ENCODE measurements at places on chromosomes 4 and X. TPM values are rescaled to one million over a fixed set of nuclear protein-coding genes. Genes with fewer than 3 reads are reported as not detected.

- no peaks in the 10 kb centered on the region for H3K27me3 ChIP-seq
- H3K27ac ChIP-seq = no peak overlapping the region
- peaks cover 21% of the 10 kb centered on the region for H3K4me1 ChIP-seq
- H3K4me3 ChIP-seq = no peak overlapping the region
Observed at GRCh38 chrX:8873956-8874355, 72.8 kb upstream of the FAM9A start.

DNA sequence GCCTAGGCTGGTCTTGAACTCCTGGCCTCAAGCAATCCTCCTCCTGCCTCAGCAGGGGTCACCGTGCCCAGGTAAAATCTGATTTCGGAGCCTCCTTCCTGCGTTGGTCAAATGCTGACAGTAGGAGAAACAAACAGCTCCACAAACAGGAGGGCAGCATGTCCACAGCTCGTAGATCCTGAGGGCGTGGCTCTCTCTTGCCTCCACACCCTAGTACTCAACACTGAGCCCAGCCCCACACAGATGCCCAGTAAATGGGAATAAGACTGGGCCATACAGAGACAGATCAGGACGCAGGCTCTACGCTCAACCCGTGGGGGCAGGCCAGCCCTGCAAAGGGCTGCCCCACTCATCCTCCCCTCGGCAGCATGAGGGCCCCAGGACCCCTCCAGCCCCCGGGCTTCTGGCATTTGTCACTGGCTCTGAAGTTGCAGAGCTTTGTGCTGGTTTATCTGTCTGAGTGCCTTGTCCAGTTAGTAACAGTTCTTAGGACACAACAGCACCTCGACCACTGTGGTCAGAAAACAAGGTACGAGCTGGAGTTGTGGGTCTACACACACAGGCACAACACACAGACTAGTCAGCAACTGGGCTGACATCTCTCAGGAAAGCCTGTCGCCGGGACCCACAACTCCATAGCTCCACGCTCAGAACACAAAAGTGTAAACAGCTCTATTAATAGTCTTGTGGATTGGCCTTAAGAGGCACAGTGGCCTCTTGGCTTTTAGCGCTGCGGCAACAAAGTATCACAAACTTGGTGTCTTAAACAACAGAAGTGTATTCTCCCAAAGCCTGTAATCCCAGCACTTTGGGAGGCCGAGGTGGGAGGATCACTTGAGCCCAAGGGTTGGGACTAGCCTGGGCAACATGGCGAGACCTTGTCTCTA is 5.2 kb downstream of the TNIP2 start:
- no peaks in the 10 kb centered on the region for H3K27me3 ChIP-seq
- H3K36me3 ChIP-seq = peaks cover 2% of the 10 kb centered on the region
- DNase-seq = no peak
- no peak overlapping the region for H3K4me3 ChIP-seq
- peak overlapping the region; percentile 19 for H3K27ac ChIP-seq
- H3K4me1 ChIP-seq = no peaks in the 10 kb centered on the region

DNA sequence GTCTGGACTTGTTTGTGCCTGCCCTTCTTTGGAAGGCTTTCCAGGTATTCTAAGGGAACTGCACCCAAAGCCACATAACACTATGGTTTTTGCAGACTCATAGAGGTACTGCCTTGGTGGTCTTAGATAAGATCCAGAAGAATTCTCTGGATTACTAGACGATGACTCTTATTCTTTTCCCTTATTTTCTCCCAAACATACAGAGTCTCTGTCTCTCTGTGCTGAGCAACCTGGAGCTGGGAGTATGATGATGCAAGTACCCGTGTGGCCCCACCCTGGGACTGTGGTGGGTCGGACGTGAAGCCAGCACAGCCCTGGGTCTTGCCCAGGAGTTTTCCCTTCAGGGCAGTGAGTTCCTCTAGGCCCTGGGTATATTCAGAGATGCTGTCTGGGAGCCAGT is 1342.4 kb upstream of the TENM3 start:
- H3K4me1 ChIP-seq = no peaks in the 10 kb centered on the region
- no peaks in the 10 kb centered on the region for H3K36me3 ChIP-seq
- DNase-seq = no peak
- H3K4me3 ChIP-seq = no peak overlapping the region
- no peaks in the 10 kb centered on the region for H3K27me3 ChIP-seq

GRCh38 chrX:120604361-120604782 is 471 bp downstream of the MCTS1 start:
- no peaks in the 10 kb centered on the region for H3K36me3 ChIP-seq
- no peaks in the 10 kb centered on the region for H3K27me3 ChIP-seq
- peak overlapping the region; percentile 77 for H3K27ac ChIP-seq

DNA sequence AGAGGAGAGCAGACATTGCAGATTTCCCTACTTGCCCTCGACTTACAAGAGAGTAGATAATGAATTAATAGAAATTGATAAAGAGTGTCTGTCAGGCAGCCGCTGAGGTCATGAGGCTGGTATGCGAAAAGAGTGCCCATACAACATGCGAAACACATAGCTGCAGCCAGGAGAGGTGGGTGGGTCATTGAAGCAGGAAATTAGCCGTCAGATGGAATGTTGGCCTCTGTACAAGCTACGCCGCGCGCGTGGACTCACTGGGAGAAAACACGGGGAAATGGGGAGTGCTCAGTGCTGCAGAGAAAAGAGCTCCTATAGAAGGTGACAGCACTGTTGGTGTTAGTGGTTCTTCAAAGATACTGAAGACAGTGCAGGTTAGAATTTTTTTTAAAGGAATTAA is 125.1 kb downstream of the RAPGEF2 start:
- peak; percentile 59 for DNase-seq
- no peaks in the 10 kb centered on the region for H3K36me3 ChIP-seq
- H3K4me3 ChIP-seq = no peak overlapping the region
- H3K27ac ChIP-seq = peak overlapping the region; percentile 72

DNA sequence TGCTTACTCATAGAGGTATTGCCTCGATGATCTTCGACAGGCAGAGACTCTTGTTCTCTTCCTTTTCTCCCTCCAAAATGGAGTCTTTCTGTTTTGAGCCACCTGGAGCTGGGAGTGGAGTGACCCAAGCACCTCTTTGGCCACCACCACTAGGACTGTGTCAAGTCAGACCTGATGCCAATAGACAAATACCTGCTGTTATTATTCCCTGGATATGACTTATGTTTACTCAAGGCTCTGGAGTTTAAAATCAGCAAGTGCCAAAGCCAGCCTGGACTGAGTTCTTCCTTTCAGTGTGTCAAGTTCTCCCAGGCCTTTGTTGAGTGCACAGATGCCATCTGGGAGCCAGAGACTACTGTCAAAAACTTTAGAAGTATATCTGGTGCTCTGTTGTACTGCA is 130.2 kb upstream of the SLC6A14 start:
- no peak overlapping the region for H3K27ac ChIP-seq
- H3K4me3 ChIP-seq = no peak overlapping the region
- H3K4me1 ChIP-seq = no peaks in the 10 kb centered on the region
- H3K27me3 ChIP-seq = no peaks in the 10 kb centered on the region
- no peaks in the 10 kb centered on the region for H3K36me3 ChIP-seq
- DNase-seq = no peak

DNA sequence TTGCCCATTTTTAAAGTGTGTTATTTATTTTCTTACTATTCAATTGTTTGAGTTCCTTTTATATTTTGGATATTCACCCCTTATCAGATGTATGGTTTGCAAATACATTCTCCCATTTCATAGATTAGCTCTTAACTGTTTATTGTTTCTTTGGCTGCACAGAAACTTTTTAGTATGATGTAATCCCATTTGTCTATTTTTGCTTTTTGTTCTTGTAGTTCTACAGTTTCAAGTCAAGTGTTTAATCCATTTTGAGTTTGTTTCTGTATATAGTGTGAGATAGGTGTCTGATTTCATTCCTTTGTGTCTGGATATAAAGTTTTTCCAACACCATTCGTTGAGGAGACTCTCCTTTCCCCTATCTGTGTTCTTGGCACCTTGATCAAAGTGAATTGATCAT is 97.4 kb upstream of the CAMK2D start:
- no peaks in the 10 kb centered on the region for H3K4me1 ChIP-seq
- no peaks in the 10 kb centered on the region for H3K36me3 ChIP-seq
- no peak overlapping the region for H3K27ac ChIP-seq
- DNase-seq = no peak
- no peak overlapping the region for H3K4me3 ChIP-seq
- no peaks in the 10 kb centered on the region for H3K27me3 ChIP-seq

DNA sequence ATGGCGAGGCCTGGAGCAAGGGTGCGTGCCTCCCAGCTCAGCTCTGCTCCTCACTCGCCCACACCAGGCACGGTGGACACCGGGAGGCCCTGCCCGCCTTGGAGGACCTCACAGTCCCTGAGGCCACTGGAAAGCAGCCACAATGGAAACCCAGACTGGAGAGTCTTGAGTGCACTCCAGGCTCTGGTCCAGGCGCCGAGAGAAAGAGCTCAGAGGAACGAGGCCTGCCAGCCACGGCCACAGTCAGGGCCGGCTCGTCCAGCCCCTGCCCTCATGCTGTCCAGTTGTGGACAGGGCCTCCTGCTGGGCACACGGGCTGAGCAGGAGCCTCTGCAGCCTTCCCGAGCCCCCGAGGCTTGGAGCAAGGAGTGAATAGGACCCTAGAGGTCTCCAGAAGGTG is 53.3 kb upstream of the GRPEL1 start:
- no peak overlapping the region for H3K27ac ChIP-seq
- H3K27me3 ChIP-seq = no peaks in the 10 kb centered on the region
- H3K4me3 ChIP-seq = no peak overlapping the region

DNA sequence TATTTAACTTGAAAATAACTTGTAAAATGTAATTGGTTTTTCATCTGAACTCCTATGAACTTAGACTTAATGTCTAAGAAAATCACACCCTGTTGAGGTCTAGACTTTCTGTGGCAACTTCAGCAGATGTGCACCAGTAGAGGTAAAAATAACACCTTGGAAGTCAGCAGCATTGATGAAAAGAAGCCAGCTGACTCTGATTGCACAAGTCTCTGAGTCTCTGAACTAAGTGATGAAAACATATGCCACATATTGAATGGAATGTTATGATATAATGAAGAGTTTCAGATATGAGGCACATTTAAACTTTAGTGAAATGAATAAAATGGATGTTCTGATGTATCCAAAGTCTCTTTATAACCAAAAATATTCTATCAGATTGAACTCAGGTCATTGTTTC is 155.4 kb downstream of the GPM6A start:
- H3K36me3 ChIP-seq = no peaks in the 10 kb centered on the region
- no peaks in the 10 kb centered on the region for H3K27me3 ChIP-seq
- no peak overlapping the region for H3K27ac ChIP-seq
- H3K4me3 ChIP-seq = no peak overlapping the region

DNA sequence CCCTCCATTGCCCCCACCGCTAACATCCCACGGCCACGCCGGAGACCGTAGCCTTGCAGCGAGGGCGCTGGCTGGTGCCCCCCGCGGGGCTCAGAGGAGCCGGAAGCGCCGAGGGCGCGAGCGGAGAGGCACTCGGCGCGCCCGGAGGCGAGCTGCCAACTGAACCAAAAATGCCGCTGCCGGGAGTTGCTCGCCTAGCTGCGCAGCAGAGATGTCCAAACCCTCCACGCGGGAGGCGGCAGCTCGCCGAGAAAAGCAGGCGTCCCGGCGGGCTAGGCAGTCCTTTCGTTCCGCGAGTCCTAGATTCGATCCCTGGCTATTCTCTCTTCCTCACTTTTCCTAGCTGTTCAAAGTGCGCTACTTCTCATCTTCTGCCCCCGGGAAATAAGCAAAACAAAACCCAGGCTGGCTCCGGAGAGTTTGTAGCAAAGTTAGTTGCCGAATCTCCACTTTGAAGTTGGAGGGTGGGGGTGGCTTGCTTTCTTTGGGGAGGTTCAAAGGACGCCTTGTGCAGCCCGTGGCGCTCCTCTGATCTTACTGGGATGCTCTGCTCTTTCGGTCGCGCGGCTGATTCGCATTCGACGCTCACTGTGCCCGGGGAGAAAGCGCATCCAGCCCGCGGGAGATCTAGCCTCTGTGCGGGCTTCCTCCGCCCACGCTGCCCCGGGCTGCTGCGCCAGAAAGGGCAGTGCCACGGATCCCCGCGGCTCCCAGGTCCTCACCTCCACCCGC is 723 bp downstream of the NKX6-1 start:
- H3K4me3 ChIP-seq = peak overlapping the region; percentile 86
- H3K4me1 ChIP-seq = peaks cover 63% of the 10 kb centered on the region
- DNase-seq = peak; percentile 63
- peaks cover 97% of the 10 kb centered on the region for H3K27me3 ChIP-seq
- no peak overlapping the region for H3K27ac ChIP-seq

DNA sequence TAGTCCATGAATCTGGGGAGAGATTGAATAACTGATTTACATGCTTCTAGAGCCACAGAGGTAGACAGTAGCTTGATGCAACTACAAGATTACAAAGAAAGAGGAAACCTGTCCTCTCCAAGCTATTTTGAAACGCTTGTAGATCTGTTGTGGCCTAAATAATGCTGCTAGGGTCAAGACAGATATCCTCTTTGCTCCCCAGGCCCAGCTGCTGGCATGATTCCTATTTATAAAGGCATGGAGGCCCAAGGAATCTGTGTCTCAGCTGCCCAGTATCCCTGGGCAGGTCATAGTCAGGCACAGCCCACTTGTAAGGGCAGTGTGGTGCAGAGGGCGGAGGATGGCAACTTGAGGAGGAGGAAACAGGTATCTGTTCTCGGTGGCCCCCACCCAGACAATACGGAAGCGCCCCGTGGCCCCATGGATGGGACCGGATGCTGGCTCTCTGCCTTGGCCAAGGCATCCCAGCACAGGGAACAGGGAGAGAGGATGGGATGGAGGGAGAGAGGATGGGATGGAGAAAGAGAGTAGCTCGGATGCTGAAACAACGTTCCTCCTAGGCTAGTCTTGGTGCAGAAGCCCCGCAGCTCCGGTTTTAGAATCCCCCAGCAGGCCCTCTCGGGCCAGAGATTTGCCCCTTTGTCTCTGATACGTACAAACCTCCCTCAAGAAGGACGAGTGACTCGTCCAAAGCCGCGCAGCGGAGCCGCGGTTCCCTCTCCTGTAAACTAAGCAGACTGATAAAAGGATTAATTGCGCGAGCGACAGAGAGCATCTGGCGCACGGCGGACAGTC is 767 bp upstream of the SMIM20 start:
- H3K4me1 ChIP-seq = peaks cover 8% of the 10 kb centered on the region
- H3K36me3 ChIP-seq = no peaks in the 10 kb centered on the region
- no peaks in the 10 kb centered on the region for H3K27me3 ChIP-seq
- DNase-seq = peak; percentile 51
- H3K27ac ChIP-seq = peak overlapping the region; percentile 95

GRCh38 chrX:110442635-110443034 is 84.0 kb downstream of the RTL9 start:
- peaks cover 25% of the 10 kb centered on the region for H3K4me1 ChIP-seq
- no peak overlapping the region for H3K27ac ChIP-seq
- peak; percentile 65 for DNase-seq

DNA sequence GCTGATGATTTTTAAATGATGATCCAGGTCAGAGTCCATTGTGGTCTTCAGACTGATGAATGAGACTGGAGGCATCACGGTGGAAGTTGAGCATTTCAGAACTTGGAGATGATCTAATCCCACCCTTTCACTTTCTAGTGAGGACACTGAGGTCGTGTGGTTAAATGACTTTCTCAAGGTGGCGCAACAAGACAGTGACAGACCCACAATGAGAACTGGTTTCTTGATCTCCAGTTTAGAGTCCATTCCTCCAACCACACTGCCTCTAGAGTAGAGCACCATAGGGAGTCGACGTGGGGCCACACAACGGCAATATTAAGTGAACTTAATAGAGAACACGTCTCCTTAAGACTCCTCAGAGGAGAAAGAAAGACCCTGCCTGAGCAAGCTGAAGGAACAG is 381.0 kb downstream of the UNC5C start:
- no peak overlapping the region for H3K27ac ChIP-seq
- no peak overlapping the region for H3K4me3 ChIP-seq
- DNase-seq = no peak

GRCh38 chr4:163528653-163529052 is 34.2 kb downstream of the TMA16 start:
- DNase-seq = no peak
- H3K4me3 ChIP-seq = no peak overlapping the region
- peaks cover 15% of the 10 kb centered on the region for H3K36me3 ChIP-seq
- no peak overlapping the region for H3K27ac ChIP-seq

Gene CT47B1
- not detected for total RNA-seq

Gene TLR10
- total RNA-seq = 0.14 TPM

Gene TLR8
- not detected for total RNA-seq

Data from GM23338 (cell line).